ENCODE measurements at places on chromosomes 16 and 17. TPM values are rescaled to one million over a fixed set of nuclear protein-coding genes. Genes with fewer than 3 reads are reported as not detected.

GRCh38 chr16:50252874-50253513 is 13.4 kb upstream of the ADCY7 start:
- DNase-seq = no peak

- no peak for DNase-seq
Observed at GRCh38 chr17:81815646-81815986, 11.7 kb downstream of the GCGR start.

DNA sequence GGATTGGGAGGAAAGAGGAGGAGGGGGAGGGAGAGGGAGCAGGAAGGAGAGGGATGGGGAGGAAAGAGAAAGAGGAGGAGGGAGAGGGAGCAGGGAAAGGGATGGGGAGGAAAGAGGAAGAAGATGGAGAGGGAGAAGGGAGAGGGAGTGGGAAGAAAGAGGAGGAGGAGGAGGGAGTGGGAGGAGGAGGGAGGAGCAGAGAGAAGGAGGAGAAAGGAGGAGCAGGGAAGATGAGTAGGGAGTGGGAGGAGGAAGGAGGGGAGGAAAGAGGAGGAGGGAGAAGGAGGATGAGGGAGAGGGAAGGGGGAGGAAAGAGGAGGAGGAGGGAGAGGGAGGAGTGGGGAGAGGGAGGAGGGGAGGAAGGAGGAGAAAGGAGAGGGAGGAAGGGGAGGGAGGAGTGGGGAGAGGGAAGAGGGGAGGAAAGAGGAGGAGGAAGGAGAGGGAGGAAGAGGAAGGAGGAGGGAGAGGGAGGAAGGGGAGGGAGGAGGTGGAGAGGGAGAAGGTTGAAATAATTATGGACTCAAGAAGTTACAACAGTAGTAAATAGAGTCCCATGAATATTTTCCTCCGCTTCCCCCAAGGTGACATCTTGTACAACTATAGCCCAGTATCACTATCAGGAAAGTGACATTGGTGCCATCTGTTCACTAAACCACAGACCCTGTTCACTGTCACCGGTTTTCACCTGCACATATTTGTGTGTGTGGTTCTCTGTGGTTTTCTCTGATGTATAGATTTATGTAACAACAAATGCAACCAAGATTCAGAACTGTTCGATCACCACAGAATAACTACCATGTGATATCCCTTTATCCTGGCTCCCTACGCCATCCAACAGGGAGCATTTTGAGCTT is 325.3 kb upstream of the EEF2KMT start:
- DNase-seq = no peak

- DNase-seq = no peak
Observed at GRCh38 chr17:15303851-15304250, 37.5 kb downstream of the TEKT3 start.

GRCh38 chr17:32759476-32759875 is 117.4 kb downstream of the MYO1D start:
- no peak for DNase-seq

GRCh38 chr17:74738051-74738996 is 1.3 kb downstream of the RAB37 start:
- DNase-seq = peak; percentile 89

GRCh38 chr16:85569039-85569614 is 44.0 kb upstream of the GSE1 start:
- no peak for DNase-seq

- no peak for DNase-seq
Observed at GRCh38 chr17:56130026-56130425, 23.2 kb upstream of the ANKFN1 start.

DNA sequence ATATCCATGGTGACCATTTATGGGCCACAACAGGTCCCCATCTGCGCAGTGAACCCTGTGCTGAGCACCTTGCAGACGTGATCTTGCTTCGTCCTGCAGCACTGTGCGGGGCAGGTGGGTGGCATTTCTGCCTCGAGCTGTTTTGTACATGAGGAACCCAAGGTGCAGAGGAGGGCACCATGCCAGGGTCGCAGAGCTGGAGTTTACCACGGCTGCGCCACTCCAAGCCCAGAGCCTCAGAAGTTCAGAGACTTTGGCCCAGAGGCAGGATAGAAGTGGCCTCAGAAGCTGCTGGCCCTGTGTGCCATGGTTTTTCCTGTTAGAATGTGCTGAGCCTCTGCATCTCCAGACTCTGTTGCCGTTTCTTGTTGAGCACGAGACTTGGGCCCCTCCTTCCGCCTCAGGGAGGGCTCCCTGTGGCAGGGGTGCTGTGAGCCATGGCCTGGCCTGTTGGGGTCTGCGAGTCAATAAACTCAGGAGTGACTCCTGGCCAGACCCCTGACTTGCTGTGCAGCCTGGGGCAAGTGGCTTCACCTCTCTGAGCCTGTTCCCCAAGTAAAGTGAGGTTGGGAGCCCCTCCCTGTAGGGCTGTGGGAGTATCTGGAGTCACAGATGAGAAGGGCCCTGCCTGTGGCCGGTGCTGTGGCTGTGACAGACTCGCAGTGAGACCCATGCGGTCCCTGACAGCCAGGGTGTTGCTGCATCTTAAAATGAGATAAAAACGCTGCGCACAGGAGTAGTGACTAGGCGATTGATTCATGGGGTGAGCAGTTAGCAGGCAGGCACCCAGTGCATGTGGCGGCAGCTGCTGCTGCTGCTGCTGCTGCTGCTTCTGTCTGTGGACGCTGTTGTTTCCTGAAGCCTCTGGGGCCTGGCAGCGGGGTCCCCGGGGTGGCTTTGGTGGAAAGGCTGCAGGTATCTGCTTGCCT is 11.8 kb downstream of the MAP2K3 start:
- DNase-seq = peak; percentile 69

DNA sequence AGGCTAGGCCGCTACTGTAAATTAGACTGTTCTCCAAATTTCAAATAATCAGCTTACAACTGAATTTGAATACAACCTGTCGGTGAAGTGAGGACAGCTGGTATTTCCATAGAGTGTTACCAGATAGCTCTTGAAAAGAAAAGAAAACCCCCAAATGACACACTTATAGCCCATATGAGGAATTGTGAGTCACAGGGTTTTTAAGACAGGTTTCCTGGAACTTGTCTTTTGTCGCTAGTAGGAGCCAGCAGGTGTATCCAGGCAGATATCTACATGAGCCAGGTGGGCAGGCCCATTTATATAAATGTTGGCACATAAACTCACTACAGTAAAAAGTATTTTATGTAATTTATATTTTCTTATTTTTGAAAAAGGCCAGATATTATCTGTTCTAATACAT is 24.0 kb downstream of the TNRC6A start:
- DNase-seq = no peak

GRCh38 chr16:85026703-85027102 is 892 bp upstream of the KIAA0513 start:
- no peak for DNase-seq

- no peak for DNase-seq
Observed at GRCh38 chr16:85715169-85716021, 26.6 kb upstream of the GINS2 start.

GRCh38 chr16:68353366-68353765 is 42.5 kb downstream of the PRMT7 start:
- no peak for DNase-seq

- DNase-seq = no peak
Observed at GRCh38 chr16:55367866-55368603, 44.0 kb downstream of the IRX6 start.

MYH2 gene
- not detected for polyA plus RNA-seq

CD79B gene
- 67.3 TPM for polyA plus RNA-seq

RNF213 gene
- 12.7 TPM for polyA plus RNA-seq

KCNH4 gene
- polyA plus RNA-seq = not detected

CD300LB gene
- 6.3 TPM for polyA plus RNA-seq

All from immature natural killer cell (primary cell).